ENCODE measurements at places on chromosomes 2 and 18.
A peak's percentile ranks its signal among the peaks of the same experiment; 100 is the strongest.

GRCh38 chr2:44016282-44016681, 20.5 kb upstream of the LRPPRC start:
- DNase-seq: no peak

DNA sequence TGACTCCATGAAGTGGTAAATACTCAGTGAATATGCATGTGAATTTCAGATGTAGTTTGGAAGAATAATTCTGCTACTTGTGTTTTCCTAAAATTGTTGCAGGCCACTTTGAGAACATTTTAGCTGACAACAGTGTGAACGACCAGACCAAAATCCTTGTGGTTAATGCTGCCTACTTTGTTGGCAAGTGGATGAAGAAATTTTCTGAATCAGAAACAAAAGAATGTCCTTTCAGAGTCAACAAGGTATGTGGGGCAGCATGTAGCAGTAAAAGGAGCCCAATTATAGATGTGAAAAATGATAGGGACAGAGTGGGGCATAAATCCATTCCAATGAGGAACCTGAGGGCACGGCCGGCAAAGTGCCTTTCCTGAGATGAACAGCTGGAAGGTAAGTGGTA, 16.1 kb downstream of the SERPINB5 start:
- no peak for DNase-seq

DNA sequence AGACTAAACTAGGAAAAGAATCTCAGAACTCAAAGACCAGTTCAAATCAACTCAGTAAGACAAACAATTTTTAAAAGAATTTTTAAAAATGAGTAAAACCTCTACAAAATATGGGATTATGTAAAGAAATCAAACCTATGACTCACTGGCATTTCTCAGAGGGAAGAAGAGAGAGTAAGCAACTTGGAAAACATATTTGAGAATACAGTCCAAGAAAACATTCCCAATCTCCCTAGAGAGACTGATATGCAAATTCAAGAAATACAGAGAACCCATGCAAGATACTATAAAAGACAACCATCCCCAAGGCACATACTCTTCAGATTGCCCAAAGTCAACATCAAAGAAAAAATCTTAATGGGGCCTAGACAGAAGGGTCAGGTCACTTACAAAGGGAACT, 162.7 kb downstream of the WDPCP start:
- no peak for DNase-seq

DNA sequence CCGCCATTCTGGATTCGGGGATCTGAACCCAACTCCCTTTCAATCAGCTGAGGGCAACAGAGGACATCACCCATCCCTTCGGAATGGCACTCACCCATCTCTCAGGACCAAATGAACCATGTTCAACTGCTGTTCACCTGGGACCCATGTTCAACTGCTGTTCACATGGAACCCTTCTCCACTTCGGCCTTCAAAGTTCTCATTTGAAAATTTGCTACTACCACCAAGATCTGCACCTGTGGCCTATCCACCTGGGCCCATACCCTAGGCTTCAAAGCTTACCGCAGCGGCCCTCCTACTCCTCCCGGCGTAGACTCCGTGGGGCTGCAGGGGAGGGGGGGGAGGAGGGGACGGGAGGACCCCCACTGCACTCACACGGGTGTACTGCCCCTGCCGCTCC, 119.2 kb upstream of the ANKRD30BL start:
- no peak for DNase-seq

DNA sequence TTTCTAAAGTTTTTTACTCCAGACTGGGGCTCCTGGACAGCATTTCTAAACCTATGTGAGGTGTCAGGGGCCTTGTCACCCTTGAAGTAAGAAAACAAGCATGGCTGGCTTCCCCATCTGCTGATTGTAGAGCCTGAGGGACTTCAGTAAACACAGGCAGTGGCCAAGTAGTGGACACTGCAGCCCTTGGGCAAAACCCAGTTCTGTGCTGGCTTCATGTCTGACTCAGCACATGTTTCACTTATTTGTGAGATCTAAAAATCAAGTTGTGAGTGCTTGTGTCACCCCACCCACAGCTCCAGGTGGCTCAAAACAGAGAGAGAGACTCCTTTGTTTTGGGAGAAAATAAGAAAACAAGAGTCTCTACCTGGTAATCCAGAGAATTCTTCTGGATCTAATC, 660.3 kb upstream of the VRK2 start:
- DNase-seq: no peak

DNA sequence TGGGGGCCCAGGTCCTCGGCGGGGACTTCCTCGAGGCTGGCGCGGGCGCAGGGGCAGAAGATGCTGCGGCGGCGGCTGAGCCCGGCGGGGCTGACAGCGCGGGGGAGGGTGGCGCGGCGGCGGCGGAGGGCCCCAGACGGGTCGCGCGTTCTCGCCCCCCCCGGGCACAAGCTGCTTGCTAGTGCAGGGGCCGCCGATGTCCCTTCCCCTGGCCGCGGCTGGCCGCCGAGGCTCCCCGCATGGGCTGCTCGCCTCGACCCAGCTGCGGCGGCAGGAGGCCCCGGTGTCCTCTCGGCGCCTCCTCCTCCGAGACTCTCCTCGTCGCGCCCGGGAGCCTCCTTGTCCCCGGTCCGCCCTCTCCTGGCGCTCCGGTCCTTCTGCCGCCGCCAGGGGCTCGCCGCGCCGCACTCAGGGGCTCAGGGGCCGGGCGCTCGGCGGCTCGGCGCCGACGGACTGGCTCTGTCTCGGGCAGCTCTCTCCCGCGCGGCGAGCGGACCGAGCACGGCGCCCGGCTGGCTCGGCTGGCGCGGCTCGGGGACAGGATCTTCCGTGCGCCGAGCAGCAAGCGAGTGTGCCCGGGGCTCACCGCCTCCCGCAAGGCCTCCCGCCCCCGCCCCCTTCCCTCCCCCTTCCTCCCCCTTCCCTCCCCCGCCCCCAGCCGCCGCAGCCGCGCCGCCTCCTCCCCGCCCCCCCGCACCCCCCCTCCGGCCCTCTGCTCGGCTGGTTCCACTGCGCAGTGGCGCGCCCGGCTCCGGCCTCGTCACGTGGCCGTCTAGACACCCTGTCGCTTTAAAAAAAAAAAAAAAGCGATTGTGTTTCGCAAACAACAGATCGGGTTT, 902 bp upstream of the SMAD7 start:
- peak; percentile 38 for DNase-seq

- DNase-seq: no peak
These were observed 698 bp upstream of the TMEM237 start for GRCh38 chr2:201644001-201644400.

GRCh38 chr2:95514718-95515117, 30.2 kb upstream of the TRIM43B start:
- DNase-seq: no peak

DNA sequence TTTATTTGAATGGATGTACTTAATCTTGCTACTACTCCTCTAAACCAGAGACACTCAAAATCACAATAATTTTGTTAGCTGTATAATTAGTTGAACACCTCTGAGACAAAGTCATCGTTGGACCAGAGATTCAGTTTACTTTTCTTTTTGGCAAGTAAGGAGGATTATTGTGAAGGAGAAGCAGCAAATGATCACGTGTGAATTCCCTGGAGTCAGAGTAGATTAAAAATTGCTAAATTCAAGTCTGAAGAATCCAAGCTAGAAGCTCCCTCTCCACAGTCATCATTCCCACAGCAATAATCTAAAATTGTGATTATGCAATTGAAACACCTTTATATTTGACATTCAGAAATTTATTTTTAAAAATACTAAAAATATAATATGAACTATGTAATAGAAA, 484.4 kb downstream of the CMPK2 start:
- no peak for DNase-seq

DNA sequence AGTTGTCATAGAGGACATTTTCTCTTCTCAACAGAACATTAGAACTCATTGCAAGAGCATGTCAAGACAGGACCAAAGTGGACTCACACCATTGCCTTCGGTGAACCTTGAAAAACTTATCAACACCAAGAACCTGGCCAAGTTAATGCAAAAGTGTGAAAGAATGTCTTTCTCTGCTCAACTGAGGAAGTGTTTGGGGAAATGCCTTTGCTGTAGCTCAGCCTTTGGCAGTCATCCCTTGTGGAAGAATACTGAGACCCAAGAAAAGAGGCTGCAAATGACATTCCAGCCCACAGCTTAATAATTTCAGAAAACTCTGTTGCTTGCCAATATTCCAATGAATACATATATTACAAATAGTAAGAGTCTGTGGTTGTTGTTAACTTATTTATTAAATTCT, 728.8 kb upstream of the PIK3C3 start:
- no peak for DNase-seq

DNA sequence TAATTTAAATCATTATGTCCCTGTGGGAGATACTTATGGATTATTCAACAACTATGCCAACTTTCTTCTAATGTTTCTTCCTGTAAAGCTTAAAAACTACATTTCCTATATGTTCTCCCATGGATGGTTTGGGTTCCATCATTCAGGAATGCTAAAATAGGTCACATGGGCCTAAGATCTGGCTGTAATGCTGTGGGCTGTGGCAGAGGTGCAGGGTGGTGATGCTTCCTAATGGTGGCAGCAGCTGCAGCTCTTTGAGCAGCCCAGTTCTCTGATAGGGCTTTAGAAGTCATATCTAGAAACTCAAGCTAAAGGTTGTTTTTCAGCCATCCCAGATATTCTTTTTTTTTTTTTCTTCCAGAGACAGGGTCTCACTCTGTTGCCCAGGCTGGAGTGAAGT, 266.1 kb downstream of the ZNF385B start:
- DNase-seq: no peak

DNA sequence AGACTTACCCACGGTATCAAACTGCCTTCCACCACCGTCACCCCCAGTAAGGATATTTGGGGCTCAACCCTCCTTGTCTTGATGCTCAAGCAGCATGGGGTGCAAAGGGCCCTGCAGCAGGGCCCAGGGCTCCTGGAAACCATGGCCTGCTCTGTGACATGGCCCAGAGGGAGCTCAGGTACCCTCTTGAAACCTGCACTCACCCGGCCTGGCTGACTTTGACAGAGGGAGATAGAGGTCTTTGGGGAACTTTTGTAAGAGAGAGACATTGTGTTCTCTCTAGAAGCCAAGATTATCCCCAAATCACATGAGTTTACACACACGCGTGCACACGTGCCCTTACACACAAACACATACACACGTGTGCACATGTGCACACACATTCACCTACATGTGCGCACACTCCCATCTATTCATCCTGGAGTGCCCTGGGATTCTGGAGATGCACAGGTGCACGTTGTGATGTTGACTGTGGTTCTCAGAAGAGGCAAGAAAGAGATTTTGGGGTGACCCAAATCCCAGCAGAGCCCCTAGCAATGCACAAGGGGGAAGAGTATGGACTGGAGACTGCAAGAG, 19.6 kb upstream of the KCNK3 start:
- no peak for DNase-seq

DNA sequence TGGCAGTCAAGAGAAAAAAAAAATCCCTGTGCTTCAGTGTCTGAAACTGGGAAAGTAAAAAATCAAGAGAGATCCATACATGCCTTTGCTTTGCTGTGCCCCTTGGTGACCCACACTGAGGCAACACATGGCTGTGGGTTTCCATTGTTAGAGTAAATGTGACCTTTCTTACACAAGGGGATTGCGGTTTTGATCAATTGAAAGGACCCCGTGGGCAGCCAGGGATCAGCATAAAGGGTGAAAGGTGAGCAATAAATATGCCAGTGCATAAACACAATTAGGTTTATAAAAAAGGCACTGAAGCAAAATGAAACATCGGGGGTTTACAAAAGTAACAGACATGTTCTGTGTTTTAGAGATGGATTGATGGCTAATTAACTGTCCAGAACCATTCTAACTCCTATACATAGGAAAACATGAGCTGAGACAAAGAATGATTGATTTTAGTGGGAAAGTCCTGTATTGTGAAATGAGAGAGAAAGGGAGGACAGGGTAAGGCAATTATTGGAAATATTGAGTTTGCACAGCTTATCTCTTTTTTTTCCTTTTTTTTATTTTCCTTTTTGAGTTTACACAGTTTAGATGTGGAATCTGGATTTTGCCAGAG, 40.7 kb upstream of the BBS5 start:
- DNase-seq: no peak

GRCh38 chr2:40452786-40453185, 896 bp upstream of the SLC8A1 start:
- no peak for DNase-seq
